ENCODE measurements at places on chromosomes 6 and 20.

DNA sequence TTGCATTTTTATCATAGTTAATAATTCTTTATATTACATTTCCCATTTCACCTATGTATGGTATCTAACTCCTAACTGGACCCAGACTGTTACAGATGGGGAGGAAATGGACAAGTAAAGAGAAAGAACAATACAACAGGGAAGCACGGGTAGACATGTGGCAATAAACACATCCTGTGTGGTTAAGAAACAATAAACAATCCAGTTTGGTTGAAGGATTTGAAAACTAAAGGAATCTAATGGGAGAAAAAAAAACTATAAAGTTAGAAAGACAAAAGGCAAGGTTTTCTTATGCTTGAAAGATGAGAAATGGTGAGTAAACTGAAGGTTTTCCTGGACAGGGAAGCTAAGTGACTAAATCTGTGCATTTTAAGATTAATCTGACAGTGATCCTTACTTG is 34.9 kb upstream of the ALDH8A1 start:
- no peak for DNase-seq

DNA sequence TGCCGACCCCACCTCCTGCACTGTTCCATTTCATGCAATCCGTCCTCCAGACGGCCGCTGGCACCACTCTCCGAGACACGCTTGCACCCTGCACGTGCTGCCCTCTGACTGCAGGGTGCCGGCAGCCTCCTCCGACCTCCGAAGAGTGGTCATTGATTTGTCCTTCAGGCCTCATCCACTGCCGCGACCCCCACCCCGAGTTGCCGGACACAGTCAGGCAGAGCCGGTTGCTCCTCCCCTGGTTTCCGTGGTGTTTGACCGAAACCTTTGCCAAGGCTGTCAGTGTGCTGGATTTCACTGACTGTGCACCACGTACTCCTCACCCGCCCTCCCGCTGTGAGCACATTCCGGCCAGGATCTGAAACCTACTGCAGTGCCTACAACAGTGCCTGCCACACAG is 156.4 kb upstream of the PDE10A start:
- DNase-seq, result no peak

- DNase-seq, result no peak
These were observed 1.2 kb upstream of the TBXT start for GRCh38 chr6:166168616-166169548.

DNA sequence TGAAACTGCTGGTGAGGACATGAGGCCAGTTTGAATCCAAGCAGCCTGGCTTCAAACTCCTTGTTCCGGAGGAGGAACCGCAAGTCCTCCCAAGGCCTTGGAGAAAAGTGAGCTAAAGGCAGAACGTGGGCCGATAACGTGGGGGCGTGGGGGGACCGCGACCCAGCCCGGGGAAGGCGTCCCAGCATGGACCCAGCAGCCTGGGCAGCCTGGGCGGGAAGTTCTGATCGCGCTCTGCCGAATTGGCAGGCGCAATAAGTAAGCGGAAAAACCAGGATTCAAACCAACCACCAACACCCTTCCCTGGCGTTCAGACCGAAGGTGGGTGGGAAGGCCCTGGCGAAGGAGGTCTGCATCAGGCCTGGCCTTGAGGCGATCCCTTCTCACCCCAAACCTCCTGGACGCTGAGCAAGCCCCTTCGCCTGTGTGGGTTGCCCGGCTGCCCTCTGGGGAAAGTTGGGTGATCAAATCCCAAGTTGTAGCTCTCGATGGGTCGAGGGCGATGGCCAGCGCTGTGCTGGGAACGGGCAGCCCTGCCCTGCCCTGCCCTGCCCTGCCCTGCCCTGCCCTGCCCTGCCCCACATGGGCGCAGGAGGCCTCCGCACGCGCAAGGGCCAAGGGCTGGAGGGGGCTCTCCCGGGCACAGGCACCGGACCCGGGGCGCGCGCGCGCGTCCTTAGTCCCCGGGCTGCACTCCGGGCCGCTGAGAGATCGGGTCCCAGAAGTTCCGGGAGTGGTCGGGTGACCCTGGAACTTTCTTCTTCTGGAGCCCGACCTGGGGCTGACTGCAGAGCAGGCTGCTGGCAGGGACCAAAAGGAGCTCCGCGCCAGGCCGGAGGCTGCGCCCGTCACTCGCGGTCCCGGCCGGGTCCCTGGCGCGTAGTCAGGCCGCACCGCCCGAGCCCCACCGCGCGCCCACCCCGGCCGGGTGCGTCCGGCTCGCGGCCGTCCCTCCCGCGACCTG is 637 bp upstream of the SLC22A3 start:
- no peak for DNase-seq

DNA sequence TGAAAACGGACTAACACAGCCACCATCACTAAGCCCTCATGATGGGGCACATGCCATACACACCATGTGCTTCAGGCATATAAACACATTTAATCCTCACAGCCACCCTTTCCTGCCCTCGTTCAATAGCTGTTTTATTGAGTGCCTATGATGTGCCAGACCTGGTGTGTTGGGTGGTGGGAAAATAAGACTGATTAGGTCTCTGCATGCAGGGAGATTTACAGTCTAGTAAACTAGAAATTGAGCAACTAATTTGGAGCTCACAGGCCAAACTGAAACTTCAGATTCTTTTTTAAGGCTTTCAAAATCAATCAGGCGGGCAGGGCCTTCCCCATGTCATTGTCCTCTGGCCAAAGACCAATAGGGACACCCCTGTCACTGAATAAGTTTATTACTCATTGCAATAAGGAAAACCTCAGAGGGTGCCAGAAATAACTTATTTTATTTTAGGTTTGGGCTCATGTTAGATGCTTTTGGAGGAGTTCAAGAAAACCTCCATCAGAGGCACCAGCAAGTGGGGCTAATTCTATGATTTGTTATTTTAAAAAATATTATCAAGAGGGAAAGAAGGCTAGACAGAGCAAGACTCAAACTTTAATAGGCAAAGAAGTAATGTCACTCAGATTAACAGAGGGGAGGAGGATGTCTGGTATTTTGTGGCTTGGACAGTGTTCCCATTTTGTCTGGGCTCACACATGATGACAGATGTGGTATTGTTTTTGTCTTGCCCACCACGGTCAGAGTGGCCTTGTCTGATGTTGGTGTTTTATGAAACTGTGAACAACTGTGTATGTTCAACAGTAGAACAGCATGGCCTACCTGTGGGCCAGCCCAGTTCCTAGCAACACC is 12.0 kb downstream of the ZFP64 start:
- DNase-seq, result no peak

GRCh38 chr20:20837574-20838021 is 125.2 kb upstream of the RALGAPA2 start:
- no peak for DNase-seq

DNA sequence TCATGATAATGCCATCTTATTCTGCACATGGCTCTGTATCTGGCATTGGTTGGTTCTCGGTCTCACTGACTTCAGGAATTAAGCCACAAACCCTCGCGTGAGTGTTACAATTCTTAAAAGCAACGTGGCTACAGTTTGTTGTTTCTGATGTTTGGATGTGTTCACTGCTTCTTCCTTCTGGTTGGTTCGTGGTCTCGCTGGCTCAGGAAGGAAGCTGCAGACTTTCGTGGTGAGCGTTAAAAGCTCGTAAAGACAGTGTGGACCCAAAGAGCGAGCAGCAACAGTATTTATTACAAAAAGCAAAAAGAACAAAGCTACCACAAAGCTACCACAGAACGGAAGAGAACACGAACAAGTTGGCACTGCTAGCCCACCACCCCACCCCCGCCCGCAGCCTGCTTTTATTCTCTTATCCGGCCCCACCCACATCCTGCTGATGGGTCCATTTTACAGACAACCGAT is 51.1 kb downstream of the MYLIP start:
- DNase-seq, result no peak

DNA sequence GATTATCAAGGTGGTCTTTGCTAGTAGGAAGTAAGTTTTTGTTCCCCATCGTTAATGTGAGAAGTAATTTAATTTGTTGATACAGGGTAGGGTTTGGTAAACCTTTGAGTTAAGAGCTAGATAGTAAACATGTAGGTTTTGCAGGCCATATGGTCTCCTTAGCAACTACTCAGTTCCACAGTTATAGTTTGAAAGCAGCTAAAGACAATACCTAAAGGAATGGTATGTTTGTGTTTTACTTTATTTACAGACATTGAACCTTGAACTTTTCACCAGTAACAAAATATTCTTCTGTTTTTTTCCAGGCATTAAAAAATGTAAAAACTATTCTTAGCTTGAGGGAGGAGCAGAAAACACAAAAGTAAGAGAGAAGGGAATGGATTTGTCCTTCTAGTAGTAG is 1.7 kb downstream of the CAP2 start:
- DNase-seq, result no peak

- no peak for DNase-seq
These were observed 66.1 kb downstream of the CD24 start for GRCh38 chr6:106908386-106908840.

DNA sequence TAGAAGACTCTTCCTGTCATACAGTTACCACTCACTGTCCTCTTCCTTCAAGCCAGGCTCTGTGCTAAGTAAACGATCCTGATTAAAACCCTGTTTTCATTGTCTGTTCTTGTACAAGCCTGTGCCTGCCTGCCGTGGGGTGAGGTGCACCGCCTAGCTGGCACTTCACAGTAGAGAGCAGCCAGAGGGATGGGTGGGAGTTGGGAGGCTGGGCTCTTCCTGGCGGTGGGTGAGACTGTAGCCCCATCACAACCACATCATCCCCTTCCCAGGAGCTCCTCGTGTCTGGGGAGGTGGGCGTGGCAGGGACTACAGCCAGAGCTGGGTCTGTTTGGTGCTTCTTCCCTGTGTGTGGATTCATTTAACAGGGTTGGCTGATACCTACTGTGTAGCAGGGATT is 382.0 kb downstream of the TAF4 start:
- DNase-seq, result no peak

DNA sequence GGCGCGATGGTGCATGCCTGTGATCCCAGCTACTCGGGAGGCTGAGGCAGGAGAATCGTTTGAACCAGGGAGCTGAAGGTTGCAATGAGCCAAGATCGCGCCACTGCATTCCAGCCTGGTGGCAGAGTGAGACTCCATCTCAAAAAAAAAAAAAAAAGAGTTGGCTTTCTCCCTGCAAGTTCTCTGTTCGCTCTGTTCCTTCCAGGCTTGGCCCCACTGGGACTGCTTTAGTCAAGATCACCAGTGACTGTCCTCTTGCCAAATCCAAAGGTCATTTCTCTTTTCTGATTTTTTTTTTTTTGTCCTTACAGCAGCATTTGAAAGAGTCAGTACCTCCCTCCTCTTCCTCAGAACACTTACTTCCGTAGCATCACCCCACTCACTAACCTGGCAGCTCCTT is 10.8 kb upstream of the GNRH2 start:
- no peak for DNase-seq

- DNase-seq, result no peak
These were observed 2.2 kb downstream of the CLDN20 start for GRCh38 chr6:155265843-155266535.

DNA sequence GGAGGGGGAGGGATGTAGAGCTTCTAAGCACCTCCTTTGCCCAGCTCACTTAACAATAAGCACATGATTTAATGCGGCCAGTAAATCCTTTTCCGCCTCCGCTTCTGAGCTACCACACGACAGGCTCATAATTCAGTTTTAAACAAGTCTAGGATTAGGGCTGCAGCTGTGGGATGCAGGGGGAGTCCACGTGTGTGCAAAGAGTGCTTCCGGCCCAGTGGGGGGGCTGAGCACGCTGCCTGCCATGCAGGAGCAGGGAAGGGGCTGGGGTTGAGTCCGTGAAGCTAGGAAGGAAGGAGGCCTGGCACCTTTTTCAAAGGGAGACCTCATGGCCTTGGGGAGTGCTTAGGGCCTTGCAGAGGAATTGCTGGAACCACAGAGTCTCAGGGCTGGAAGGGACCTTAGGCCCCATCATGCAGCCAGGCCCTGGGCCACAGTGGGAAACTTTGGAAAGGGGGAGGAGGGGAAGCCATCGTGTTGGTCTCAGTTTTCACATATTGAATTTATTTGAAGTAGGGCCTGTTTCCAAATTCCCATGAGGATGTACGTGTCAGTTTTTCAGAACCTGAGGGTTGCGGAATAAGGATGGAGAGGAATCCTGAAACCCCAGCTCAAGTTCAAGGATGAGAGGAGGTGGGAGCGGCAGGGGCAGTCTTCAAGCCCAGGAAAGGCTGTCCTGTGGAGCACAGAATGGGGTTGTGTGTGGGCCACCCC is 96.1 kb downstream of the VEGFA start:
- DNase-seq, result no peak

GRCh38 chr6:3532296-3532916 is 75.6 kb upstream of the SLC22A23 start:
- DNase-seq, result no peak

- DNase-seq, result no peak
These were observed 26.5 kb downstream of the FASTKD5 start for GRCh38 chr20:3133155-3133554.

DNA sequence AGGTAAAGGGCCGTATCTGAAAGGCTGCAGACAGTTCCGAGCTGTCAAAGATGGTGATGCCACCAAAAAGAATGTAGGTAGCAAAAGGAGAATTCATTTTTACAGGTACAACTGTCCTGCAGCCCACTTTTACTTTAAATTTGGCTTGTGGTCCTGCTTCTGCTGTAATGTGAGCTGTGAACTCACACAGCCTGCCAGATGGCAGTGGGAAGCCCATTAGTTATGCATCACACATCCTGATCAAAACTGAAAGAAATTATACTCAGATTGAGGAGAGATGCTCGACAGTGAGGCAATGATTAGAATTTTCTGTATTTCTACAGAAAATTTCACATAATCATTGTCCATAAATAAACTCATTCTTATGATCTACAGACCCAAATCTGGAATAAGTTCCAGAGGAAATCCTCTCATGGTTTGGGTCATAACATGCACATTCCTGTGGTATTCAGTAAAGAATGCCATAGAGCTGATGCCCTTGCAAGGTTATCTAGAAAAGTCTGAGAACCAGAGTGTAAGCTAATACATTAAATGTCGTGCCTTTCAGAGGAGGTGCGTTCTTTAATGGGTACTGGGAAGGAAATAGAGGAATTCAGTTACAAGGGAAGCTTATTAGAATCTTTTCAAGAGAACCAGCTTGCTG is 23.9 kb upstream of the E2F3 start:
- DNase-seq, result no peak

DNA sequence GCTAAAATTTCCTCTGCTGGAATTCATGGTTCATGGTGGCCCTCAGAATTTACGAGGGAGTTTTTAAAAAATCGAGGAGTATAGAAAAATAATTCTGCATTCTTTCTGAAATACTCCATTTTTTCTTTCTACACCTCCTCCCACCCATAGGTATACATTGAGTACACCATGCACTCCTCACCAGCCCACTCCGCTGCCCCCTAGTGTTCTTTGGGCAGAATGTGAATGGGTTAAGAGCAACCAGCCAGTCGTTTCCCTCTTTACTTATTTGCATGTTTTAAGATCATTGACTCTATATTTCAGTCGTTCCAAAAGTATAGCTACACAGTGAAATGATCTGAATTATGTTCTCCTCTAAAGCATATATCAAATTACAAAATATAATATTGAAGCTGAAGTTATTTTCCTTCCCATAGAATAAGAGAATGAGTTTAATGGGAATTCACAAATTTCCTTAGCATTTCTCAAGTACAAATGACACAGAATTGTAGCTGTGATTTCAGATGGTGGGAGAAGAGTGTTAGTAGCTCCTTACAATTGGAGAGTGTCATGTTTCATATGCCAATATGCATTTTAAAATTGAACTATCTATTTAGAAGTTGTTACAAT is 977.7 kb upstream of the SLC35B3 start:
- no peak for DNase-seq

- DNase-seq, result no peak
These were observed 18.7 kb downstream of the TGM6 start for GRCh38 chr20:2399390-2399789.

GRCh38 chr6:166307082-166308032 is 835 bp downstream of the PRR18 start:
- no peak for DNase-seq
